ENCODE measurements at places on chromosomes 6 and 20. TPM values are rescaled to one million over a fixed set of nuclear protein-coding genes. Genes with fewer than 3 reads are reported as not detected.

The ELOVL2 gene
- total RNA-seq, result 35.3 TPM

The OVOL2 gene
- total RNA-seq, result not detected

The SLC35D3 gene
- 1.4 TPM for total RNA-seq

The CST7 gene
- total RNA-seq, result 0.69 TPM

The TSPO2 gene
- not detected for total RNA-seq

The CCN5 gene
- not detected for total RNA-seq

The CDH4 gene
- total RNA-seq, result 21.9 TPM

The CCN6 gene
- total RNA-seq, result not detected

The GPR63 gene
- total RNA-seq, result 14.3 TPM

The TRPC4AP gene
- total RNA-seq, result 76.1 TPM

The RIPOR3 gene
- total RNA-seq, result 2.3 TPM

The ENPP4 gene
- 41.8 TPM for total RNA-seq

The FOXA2 gene
- total RNA-seq, result 0.69 TPM
